ENCODE measurements at places on chromosomes 12 and 14.

- no peak for DNase-seq
These were observed 24.4 kb upstream of the SERPINA4 start for GRCh38 chr14:94536836-94537235.

- no peak for DNase-seq
These were observed 14.5 kb upstream of the TESPA1 start for GRCh38 chr12:54998958-54999510.

GRCh38 chr12:27243006-27243405 lies 1.1 kb upstream of the STK38L start:
- DNase-seq, result no peak

GRCh38 chr12:31954925-31955858 lies 4.0 kb upstream of the RESF1 start:
- no peak for DNase-seq

DNA sequence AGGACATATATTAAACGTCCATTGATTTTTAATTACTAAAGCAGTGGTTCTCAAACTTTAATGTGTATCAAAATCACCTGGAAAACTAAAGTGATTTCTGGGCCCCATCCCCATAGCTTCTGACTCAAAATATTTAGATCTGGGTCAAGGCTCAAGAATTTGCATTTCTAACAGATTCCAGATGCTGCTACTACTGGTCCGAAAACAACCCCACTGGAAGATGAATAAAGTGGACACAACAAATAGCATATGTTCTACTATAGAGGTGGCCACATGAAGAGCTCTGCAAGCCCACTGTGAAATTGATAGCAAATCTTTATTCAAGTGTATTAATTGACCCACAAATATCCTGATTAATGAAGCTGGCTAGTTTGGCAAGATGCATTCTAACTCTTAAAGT lies 69.4 kb downstream of the SPATA7 start:
- no peak for DNase-seq

- DNase-seq, result no peak
These were observed 228.0 kb upstream of the ATP2B1 start for GRCh38 chr12:89936631-89937030.

DNA sequence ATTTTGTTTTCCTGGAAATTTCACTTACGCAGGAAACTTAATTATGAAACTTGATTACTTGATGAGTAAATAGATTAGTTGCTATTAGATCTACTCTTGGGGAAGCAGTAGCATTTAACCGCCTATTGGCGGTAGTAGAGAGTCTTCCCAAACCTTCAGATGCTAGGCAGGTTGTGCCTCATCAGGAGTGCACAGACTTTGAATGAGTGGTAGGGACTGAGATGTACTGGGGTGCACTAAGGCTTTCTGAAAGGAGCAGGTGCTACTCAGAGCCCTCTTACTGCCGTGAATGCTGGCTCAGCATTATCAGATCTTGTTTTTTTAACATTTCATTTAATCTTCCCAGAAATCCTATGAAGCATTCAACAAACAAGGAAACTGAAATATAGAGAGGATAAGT lies 7.7 kb downstream of the GATC start:
- DNase-seq, result no peak

- no peak for DNase-seq
These were observed 134.1 kb upstream of the SSTR1 start for GRCh38 chr14:38073641-38074040.

- DNase-seq, result no peak
These were observed 352.6 kb downstream of the BCL11B start for GRCh38 chr14:98919434-98919833.

GRCh38 chr12:75602106-75602505 lies 90.7 kb upstream of the KRR1 start:
- DNase-seq, result no peak

- DNase-seq, result no peak
These were observed 569.2 kb downstream of the VRK1 start for GRCh38 chr14:97366400-97366799.

GRCh38 chr14:104741803-104742251 lies 11.1 kb upstream of the SIVA1 start:
- DNase-seq, result no peak

GRCh38 chr12:66694666-66695613 lies 16.1 kb upstream of the GRIP1 start:
- DNase-seq, result no peak

- DNase-seq, result no peak
These were observed 826 bp upstream of the HOXC6 start for GRCh38 chr12:54027442-54027786.

GRCh38 chr12:18797604-18798003 lies 59.7 kb downstream of the CAPZA3 start:
- no peak for DNase-seq

- DNase-seq, result no peak
These were observed 19.5 kb downstream of the PITPNM2 start for GRCh38 chr12:123131291-123131832.

DNA sequence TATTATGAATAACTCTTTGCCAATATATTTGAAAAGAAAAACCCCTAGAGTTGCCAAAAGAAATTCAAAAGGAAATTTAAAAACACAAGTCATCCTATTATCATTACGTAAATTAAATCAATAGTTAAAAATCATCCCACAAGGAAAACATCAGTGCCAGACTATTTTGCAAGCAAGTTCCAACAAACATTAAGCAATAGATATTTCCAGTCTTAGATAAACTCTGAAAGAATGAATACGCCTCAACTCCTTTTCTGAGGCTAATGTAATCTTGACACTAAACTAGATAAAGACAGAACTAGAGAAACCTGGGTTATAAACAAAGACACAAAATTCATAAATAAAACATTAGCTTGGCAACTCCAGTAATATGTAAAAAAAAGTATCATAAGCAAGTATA lies 245.9 kb downstream of the FOXN3 start:
- DNase-seq, result no peak

- DNase-seq, result no peak
These were observed 9.3 kb downstream of the EVL start for GRCh38 chr14:100074431-100075100.

DNA sequence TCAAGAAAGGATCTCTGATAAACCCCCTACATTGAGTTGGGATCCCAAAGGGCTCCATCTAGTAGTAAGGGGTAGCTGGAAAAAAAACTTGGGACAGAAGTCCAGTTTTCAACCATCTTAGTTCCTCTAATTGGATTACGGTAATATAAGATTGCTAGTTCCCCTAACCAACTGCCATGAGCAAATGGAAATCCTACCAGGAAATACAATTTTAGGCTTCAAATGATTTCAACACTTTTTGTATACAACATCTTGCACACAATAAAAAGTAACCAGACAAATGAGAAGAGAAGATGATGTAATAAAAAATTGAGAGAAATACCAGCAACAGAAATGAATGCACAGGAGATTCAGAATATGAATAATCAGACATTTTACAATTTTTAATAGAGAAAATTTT lies 73.0 kb downstream of the TSHR start:
- no peak for DNase-seq

- no peak for DNase-seq
These were observed 4.9 kb downstream of the OR10P1 start for GRCh38 chr12:55641595-55641994.

DNA sequence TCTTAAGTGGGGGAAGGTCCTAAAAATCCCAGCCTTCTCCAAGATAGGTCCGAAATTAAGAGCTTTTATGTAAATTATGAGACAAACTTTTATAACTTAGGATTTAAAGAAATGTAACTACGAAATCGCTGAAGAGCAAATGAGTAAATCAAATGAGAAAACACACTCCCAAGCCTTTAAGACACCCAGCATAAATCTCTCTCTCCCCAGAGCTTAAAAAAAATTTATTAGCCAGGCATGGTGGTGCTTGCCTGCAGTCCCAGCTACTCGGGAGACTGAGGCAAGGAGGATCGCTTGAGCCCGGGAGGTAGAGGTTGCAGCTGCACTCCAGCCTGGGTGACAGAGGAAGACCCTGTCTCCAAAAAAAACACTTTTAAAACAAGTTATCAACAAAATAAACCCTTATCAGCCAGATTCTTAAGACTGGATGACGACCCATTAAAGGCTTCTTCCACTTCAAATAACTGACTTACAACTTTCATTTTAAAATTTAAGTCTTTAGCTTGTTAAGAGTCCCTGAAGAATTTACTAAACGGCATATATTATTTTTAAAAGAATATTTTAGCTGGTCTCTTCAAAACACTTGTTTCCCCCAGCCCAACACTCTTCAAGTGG lies 3.2 kb downstream of the PTGES3 start:
- no peak for DNase-seq

GRCh38 chr12:41438854-41439541 lies 250.9 kb downstream of the PDZRN4 start:
- no peak for DNase-seq

GRCh38 chr14:55701638-55702037 lies 121.6 kb downstream of the KTN1 start:
- DNase-seq, result no peak

- no peak for DNase-seq
These were observed 157.1 kb upstream of the GRIN2B start for GRCh38 chr12:14138495-14138894.

- peak; percentile 64 for DNase-seq
These were observed 2.8 kb upstream of the RNASE4 start for GRCh38 chr14:20681348-20682126.

All from stimulated activated CD8-positive, alpha-beta memory T cell treated with anti-CD3 and anti-CD28 coated beads, Interleukin-4, amount 100 ng/mL, for 1 hour (primary cell).